Endothelial cell (in vitro differentiated cells): ENCODE measurements at places on chromosomes 2 and 18. TPM values are rescaled to one million over a fixed set of nuclear protein-coding genes. Genes with fewer than 3 reads are reported as not detected.

DNA sequence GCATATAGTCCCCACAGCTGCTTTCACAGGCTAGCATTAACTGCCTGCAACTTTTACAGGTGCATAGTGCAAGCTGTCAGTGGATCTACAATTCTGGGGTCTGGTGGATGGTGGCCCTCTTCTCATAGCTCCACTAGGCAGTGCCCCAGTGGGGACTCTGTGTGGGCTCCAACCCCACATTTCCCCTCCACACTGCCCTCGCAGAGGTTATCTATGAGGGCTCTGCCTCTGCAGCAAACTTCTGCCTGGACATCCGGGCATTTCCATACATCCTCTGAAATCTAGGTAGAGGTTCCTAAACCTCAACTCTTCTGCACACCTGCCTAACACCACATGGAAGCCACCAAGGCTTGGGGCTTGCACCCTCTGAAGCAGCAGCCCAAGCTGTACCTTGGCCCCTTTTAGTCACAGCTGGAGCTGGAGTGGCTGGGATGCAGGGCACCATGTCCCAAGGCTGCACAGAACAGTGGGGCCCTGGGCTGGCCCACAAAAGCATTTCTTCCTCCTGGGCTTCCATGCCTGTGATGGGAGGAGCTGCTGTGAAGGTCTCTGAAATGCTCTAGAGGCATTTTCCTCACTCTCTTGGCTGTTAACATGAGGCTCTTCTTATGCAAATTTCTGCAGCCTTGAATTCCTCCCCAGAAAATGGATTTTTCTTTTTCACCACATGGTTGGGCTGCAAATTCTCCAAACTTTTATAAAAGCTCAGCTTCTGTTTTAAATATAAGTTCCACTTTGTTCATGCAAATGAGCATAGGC, 59.3 kb downstream of the KDM3A start:
- no peaks in the 10 kb centered on the region for H3K4me1 ChIP-seq
- peak overlapping the region; percentile 74 for H3K4me3 ChIP-seq
- H3K36me3 ChIP-seq: peaks cover 79% of the 10 kb centered on the region
- no peak overlapping the region for H3K27ac ChIP-seq
- no peak for DNase-seq
- H3K27me3 ChIP-seq: peaks cover 4% of the 10 kb centered on the region

GRCh38 chr2:80112790-80113189, 191.8 kb downstream of the LRRTM1 start:
- DNase-seq: no peak
- no peaks in the 10 kb centered on the region for H3K27me3 ChIP-seq
- H3K4me3 ChIP-seq: no peak overlapping the region
- H3K36me3 ChIP-seq: no peaks in the 10 kb centered on the region
- no peak overlapping the region for H3K27ac ChIP-seq

DNA sequence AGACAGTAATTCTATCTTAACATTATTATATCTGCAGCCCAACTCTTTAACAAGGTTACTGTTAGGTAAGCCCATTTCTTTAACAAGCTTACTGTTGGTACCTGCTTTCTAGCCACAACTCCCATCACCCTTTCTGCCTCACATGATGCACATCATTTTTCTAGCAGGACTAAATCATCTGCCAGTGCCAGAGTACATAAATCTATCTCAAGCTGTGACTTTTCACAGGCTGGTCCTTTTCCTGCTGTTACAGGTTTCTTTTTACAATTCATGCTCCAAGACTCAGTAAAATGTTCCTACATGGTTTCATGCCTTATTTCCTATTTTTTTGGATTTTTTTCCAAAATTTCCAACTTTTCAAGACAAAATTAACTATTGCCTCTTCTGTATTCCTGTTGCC, 30.4 kb upstream of the ZC3H15 start:
- H3K27me3 ChIP-seq: no peaks in the 10 kb centered on the region
- no peaks in the 10 kb centered on the region for H3K36me3 ChIP-seq
- no peaks in the 10 kb centered on the region for H3K4me1 ChIP-seq
- no peak overlapping the region for H3K27ac ChIP-seq
- DNase-seq: no peak

DSG4 gene
- not detected for total RNA-seq

DNA sequence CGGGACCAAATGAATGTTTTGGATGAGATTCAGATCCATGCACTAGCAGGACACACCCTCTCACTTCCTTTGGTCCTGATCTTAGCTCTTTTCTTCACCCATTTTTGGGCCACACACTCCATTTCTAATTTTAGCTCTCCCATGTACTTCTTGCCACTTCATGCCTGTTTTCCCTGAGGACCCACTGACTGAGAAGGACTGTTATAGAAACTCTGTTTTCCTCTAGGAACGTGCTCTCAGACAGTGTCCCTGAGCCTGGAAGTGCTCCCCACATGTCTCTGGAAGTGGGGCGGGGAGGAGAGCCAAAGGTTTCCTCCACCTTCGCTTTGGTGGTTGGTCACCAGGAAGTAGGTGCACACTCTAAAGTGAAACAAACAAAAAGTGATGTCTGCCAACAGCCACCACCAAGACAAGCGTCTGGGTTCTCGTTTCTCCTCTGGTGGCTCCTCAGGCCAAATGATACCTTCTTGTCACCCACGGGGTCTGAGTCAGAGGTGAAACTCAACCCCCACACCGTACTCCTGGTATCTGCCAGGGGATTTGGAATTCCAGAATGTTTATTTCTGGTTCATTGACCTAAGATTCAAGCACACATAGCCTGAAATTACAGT, 74.7 kb downstream of the MERTK start:
- peaks cover 44% of the 10 kb centered on the region for H3K36me3 ChIP-seq
- peaks cover 2% of the 10 kb centered on the region for H3K27me3 ChIP-seq
- no peak for DNase-seq
- no peak overlapping the region for H3K4me3 ChIP-seq

DNA sequence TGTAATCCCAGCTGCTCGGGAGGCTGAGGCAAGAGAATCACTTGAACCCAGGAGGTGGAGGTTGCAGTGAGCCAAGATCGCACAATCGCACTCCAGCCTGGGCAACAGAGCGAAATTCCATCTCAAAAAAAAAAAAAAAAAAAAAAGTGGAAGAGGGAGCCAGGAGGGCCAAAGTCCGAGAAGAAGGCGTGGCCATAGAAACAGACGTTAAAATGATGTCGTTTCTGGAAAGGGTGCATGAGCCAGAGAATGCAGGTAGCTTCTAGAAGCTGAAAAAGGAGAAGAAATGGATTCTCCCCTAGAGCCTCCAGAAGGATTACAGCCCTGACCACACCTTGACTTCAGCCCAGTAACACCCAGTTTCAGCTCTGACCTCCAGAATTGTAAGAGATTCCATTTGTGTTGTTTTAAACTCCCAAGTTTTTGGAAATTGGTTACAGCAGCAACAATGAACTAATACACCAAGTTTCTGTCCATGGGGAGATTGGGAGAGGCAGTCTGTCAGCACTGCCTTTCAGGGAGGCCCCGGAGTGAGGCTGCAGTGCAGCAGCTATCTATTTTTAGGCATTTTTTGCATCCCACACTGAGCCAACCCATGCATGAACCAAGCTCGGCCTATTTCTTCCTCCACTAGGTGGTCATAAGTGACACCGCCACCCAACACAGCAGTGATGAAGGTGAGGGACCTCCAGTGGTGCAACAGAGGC, 14.2 kb upstream of the TRAF3IP1 start:
- peaks cover 5% of the 10 kb centered on the region for H3K27me3 ChIP-seq
- no peaks in the 10 kb centered on the region for H3K4me1 ChIP-seq
- no peaks in the 10 kb centered on the region for H3K36me3 ChIP-seq

DNA sequence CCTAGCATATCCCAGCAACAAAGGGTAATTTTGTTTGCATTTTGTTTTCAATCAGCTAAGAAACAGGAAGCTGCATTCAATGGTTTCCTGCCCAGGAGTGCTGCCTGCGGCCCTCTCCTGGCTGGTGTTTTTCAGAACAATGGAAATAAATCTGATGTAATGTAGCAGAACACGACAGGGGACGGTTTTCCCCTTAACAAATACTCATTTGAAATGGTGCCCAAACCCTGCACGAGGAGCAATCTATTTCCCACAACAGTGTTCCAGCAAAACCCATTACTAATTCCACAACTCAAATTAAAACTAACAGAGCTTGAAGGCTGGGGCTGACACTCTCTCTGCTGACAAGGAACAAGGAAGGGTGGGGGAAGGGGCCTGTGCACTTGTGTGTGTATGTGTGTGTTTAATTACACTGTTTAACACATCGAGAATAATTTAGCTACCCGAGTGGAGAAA, 8.7 kb downstream of the CAPN13 start:
- H3K27ac ChIP-seq: peak overlapping the region; percentile 97
- H3K4me1 ChIP-seq: peaks cover 21% of the 10 kb centered on the region
- peak; percentile 40 for DNase-seq
- peak overlapping the region; percentile 29 for H3K4me3 ChIP-seq

DNA sequence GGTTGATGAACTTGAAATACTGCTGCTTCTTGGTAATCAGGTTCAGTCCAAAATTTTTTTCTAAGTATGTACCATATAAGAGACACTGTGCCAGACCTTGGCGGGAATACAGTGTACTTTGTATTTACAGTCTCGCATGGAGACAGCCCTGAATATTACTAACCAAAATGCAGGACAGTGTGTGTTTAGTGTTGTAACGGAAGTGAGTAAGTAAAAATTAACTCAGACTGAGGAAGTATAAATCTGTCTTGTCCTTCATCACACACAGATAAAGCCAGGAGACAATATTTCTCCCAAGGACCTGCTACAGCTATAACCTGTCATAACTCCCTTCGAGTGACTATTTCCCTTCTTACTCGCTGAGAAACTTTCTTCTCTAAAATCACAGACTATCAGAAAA, 76.9 kb downstream of the ACTR3 start:
- H3K4me3 ChIP-seq: no peak overlapping the region
- H3K27me3 ChIP-seq: peaks cover 2% of the 10 kb centered on the region
- H3K4me1 ChIP-seq: peaks cover 15% of the 10 kb centered on the region
- H3K27ac ChIP-seq: no peak overlapping the region

DNA sequence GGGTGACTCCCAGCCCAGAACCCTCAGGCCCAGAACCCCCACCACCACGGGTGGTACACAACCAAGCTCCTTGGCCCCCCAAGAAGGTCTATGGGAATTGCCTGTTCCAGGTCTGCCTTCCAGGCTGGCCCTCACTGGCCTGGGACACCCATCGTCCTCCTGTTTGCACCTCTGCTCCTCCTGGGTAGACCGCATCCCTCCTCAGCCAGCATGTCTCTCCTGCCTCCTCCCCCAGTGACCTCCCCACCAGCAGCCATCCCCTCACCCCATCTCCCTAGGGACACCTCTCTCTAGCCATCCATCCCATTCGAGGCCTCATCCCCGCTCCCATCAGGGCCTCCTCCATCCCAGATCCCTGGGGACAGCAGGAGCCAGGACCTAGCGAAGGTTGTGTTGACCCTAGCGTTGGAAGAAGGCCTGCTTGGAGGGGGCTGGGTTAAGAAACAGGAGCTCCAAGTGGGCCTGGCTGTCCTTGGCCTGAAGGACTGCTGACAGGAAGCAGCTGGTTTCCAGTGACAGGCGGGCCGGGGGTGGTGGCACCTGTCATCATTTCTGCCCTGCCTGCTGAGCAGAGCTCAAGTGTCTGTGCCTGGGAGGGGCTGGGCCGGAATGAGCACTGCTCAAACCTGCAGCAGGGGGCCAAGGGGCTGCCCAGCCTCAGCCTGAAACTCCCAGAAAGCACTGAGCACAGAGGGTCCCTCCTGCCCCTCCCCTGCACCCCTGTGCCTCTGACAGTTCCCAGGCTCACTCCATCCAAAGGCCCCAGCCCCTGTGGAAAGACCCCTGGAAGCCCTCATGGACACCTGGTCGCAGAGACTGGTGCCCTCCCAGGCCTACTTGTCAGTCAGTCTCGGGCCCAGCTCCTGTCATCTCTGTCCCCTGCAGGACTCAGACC, 96.0 kb upstream of the OTOS start:
- H3K27me3 ChIP-seq: peaks cover 12% of the 10 kb centered on the region
- no peaks in the 10 kb centered on the region for H3K36me3 ChIP-seq
- no peaks in the 10 kb centered on the region for H3K4me1 ChIP-seq
- DNase-seq: no peak
- H3K27ac ChIP-seq: no peak overlapping the region

IL1RL1 gene
- 0.10 TPM for total RNA-seq

GRCh38 chr18:31269566-31269965, 48.4 kb upstream of the DSG1 start:
- H3K4me1 ChIP-seq: peaks cover 3% of the 10 kb centered on the region
- no peak overlapping the region for H3K4me3 ChIP-seq
- no peak for DNase-seq

DNA sequence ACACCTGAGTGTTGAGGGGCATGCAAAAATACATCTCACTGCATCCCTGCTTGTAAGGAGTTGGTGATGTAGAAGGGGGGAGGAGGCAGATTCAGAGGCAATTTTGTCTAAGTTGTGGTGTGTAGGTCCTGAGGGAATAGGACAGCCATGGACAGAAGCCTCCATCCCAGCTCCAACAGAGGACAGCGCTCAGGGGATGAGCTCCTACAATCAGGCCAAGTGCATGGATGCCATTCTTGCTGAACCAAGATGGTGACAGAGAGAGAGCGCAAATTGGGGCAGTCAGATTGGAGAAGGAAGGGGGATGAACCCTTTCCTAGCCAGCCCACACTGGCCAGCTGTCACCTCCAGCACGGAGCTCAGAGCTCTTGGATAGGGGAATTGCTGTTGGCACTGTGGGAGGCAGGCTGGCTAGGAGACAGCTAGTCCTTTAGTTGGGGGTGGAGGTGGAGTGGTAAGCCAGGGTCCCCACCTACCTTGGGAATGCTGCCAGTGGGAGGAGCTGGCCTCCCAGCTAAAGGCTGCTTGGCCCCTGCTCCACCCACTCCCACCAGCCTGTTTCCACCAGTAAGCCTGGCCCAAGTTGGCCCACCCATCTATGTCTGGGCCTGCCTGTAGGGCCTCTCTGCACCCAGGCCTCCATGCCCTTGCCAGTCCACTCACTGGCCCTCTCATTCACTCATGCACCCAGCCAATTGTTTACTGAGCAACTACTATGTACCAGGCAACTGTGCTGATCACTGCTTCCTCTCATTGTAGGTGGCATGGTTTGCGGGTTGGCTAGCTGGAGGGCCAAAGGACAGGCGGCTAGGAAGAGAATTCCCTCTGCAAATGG, 2.5 kb upstream of the PER2 start:
- H3K4me3 ChIP-seq: no peak overlapping the region
- no peaks in the 10 kb centered on the region for H3K36me3 ChIP-seq
- H3K27me3 ChIP-seq: peaks cover 28% of the 10 kb centered on the region
- peaks cover 12% of the 10 kb centered on the region for H3K4me1 ChIP-seq
- peak overlapping the region; percentile 46 for H3K27ac ChIP-seq

- H3K27me3 ChIP-seq: no peaks in the 10 kb centered on the region
- peaks cover 12% of the 10 kb centered on the region for H3K36me3 ChIP-seq
- DNase-seq: no peak
- H3K4me3 ChIP-seq: no peak overlapping the region
These were observed 138.5 kb downstream of the RBMS1 start for GRCh38 chr2:160355080-160355479.

- no peak for DNase-seq
- no peaks in the 10 kb centered on the region for H3K36me3 ChIP-seq
- H3K27ac ChIP-seq: no peak overlapping the region
- H3K4me3 ChIP-seq: no peak overlapping the region
- H3K4me1 ChIP-seq: no peaks in the 10 kb centered on the region
These were observed 18.2 kb upstream of the MBOAT2 start for GRCh38 chr2:9021563-9022211.

DNA sequence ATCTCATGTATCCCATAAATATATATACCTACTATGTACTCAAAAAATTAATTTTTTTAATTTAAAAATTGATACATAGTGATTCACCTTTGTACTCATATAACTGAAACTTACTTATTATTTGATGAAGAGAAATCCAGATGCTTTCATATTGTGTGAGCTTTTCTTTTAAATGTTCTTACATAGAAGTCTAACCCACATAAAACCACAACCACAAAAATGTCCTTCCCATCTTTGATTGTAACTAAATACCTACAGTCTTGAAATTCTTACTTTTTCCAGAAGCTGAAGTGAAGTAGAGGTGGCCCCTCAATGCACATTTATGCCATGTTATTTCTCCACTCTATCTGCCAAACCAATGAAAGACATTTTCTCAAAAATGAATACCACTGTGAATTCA, 117.9 kb upstream of the COL5A2 start:
- H3K4me3 ChIP-seq: no peak overlapping the region
- no peaks in the 10 kb centered on the region for H3K27me3 ChIP-seq
- DNase-seq: no peak
- no peaks in the 10 kb centered on the region for H3K36me3 ChIP-seq
